ENCODE measurements at places on chromosomes 7 and 10.

- DNase-seq, result no peak
These were observed 14.6 kb upstream of the C10orf53 start for GRCh38 chr10:49664842-49665355.

DNA sequence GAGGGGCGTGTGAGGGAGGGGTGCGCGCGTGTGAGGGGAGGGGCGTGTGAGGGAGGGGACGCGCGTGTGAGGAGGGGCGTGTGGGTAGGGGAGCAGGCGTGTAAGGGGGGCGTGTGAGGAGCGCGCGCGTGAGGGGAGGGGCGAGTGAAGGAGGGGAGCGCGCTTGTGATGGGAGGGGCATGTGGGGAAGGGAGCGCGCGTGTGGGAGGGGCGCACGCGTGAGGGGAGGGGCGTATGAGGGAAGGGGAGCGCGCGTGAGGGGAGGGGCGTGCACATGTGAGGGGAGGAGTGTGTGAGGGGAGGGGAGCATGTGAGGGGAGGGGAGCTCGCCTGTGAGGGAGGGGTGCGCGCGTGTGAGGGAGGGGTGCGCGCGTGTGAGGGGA lies 19.1 kb downstream of the MXI1 start:
- DNase-seq, result peak; percentile 89

- DNase-seq, result peak; percentile 25
These were observed 63.7 kb downstream of the TRUB1 start for GRCh38 chr10:115001506-115002381.

DNA sequence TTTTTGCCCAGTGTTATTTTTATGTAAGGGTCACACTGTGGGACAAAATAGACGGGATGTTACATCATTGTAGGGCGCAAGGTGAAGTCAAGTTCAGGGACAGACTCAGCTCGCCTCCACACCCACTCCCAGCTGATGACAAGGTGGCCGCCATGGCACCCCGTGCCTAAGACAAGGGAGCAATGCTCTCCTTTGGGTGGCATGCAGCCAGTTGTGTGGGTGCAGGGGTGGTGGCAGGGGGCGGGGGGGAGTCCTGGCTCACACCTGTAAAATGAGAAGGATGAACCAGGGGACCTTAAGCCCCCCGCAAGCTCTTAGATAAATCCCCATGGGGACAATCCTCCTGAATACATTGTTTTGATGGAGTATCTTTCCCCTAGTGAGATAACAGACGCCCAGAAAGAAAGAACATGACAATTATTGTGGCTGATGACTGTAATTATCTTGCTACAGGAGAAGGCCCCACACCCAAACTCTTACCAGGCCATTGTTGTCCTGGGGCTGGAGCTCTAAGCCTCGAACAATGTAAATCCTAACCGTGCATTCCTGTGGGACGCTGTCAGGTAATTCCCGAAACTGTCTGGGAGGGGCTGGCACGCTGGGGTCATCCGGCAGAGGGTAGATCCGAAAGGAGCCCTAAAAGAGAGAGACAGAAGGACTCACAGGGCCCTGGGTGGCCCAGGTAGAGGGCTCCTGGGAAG lies 148.7 kb downstream of the MYOF start:
- peak; percentile 45 for DNase-seq

DNA sequence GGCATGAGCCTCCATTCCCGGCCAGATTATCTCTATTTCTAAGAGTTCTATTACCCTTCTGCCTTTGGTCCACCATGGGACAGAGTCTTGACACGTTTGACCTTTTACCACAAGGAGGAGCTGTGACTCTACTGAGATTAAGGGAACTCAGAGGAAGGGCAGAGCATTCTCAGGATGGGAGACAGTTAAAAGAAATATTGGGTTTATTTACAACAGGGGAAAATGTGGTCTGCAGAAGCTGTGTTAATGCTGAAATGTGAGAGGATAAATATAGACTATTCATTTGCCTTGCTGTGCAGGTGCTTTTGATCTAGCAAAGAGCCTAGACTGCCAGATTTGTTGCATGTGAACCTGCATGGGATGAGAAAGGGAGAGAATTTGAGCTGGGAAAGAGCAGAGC lies 45.8 kb upstream of the PRSS58 start:
- DNase-seq, result no peak

- DNase-seq, result peak; percentile 73
These were observed 125.1 kb downstream of the CDK14 start for GRCh38 chr7:90720984-90721760.
